ENCODE measurements at places on chromosomes 3 and 15. TPM values are rescaled to one million over a fixed set of nuclear protein-coding genes. Genes with fewer than 3 reads are reported as not detected.
A peak's percentile ranks its signal among the peaks of the same experiment; 100 is the strongest.

DNA sequence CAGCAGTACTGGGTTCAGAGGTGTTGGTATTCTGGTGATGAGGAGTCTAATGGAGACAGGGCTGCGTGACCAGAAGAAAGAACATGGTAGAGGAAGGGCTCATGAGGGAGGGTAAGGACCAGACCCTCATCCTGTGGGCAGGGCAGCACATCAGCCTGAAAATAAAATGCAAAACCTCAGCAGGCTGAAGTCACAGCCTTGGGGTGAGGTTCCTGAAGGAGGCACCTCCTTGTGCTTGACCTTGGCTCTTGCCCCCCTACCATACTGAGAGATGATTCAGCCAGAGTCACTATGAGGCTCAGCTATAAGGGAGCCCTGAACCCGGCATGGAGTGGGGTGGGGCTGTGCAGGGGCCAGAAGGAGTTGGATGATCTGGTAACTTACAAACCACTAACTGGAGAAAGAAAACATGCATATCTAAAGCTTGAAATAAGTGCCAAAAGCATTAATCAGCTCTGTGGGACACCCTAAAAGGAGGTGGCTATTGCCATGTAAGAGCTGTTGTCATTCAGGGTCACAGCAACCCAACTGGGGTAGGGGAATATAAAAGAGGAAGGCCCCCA lies 60.2 kb downstream of the CORO2B start:
- peak; percentile 17 for DNase-seq

- no peak for DNase-seq
Observed at GRCh38 chr3:135491491-135492205, 473.9 kb upstream of the PPP2R3A start.

RASGRP1 gene
- polyA plus RNA-seq, result 0.32 TPM

GRCh38 chr3:149472030-149472797 lies 2.3 kb upstream of the TM4SF4 start:
- peak; percentile 60 for DNase-seq

- no peak for DNase-seq
Observed at GRCh38 chr15:81111018-81111417, 23.1 kb upstream of the CFAP161 start.

DNA sequence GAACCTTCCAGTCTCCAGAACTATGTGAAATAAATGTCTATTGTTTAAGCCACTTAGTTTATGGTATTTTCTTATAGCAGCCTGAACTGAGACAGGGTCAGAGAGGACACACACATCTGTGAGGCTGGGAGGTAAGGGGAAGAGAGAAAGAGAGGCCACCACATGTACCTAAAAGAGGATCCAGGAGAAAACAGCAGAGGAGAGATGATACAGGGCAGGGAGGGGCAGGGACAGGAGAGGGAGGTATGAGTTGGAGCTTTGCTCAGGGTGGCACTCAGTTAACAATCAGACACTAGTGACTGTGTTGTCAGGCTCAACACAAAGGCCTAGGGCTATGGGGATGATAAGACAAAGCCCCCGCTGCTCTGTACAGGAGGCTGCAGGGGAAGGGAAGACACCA lies 17.6 kb downstream of the KIF9 start:
- DNase-seq, result no peak

GRCh38 chr3:58798312-58798711 lies 131.7 kb upstream of the FAM3D start:
- no peak for DNase-seq

GRCh38 chr3:46049093-46049492 lies 21.8 kb upstream of the XCR1 start:
- DNase-seq, result no peak

ECE2 gene
- not detected for polyA plus RNA-seq

GRCh38 chr3:174101244-174101643 lies 703.7 kb downstream of the NLGN1 start:
- DNase-seq, result no peak

IGF1R gene
- 17.8 TPM for polyA plus RNA-seq

CLDN18 gene
- 0.35 TPM for polyA plus RNA-seq

DNA sequence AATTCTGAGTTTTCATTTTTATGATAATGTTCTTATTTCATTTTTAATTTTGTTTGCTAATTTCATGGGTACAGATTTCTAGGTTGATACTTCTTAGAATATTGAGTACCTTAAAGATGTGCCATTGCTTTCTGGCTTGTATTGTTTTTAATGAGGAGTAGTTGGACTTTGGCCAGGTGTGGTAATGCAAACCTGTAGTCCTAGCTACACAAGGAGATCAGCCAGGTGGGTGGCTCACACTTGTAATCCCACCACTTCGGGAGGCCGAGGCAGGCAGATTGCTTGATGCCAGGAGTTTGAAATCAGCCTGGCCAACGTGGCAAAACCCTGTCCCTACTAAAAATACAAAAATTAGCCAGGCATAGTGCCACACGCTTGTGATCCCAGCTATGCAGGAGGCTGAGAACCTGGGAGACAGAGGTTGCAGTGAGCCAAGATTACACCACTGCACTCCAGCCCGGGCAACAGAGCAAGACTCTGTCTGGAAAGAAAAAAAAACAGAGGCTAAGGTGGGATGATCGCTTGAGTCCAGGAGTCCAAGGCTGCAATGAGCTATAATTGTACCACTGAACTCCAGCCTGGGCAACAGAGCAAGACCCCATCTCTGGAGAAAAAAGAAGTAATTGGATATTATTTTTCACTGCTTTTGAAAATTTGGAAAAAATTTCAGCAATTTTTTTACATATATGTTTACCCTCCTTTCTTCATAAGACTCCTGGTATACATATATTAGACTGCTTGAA lies 198.0 kb downstream of the ALCAM start:
- no peak for DNase-seq

GRCh38 chr15:70801109-70801508 lies 37.8 kb upstream of the UACA start:
- no peak for DNase-seq

CD200R1 gene
- 1.5 TPM for polyA plus RNA-seq

DNA sequence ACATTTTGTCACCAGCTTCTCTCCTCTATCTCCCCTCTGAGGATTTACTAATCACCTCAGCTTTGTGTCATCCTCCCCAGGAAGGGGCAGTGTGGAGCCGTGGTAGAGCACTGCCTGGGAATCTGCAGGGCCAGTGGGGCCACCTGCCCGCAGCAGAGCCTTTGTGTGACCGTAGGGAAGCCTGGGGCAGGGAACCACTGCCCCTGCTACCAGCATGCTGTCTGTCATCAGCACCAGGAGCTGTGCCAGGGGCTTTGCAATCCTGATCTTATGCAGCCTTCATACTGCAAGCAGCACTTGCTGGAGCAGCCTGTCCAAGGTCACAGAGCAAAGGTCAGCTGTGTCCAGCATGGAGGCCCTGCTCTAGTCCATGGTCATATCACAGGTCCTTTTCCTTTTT lies 170.2 kb upstream of the IL12A start:
- DNase-seq, result no peak

DNA sequence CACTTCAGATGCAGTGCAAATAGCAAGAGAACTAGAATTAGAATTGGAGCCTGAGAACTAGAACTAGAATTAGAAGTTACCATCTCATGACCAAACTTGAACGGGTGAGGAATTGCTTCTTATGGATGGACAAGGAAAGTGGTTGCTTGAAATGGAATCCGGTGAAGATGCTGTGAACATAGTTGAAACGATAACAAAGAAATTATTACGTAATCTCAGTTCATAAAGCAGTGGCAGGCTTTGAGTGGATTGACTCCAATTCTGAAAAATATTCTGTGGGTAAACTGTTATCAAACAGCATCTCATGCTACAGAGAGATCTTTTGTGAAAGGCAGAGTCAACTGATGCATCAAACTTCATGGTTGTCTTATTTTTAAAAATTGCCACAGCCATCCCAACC lies 48.0 kb upstream of the GSK3B start:
- no peak for DNase-seq

- no peak for DNase-seq
Observed at GRCh38 chr3:18872466-18872865, 275.8 kb upstream of the KCNH8 start.

DNA sequence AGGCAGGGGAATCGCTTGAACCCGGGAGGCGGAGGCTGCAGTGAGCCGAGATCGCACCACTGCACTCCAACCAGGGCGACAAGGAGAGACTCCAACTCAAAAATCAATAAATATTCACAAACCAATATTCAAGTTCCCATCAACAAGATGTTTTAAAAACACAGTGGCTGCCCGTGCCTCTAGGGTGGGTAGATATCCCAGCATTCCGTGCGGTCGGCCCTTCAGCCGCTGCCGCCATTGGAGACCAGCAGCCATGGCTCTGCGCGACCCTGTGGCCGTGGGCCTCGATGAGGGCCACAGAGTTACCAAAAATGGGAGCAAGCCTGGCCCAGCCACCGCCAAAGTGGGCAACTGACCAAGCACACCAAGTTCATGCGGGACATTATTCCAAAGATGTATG lies 6.7 kb downstream of the ULK4 start:
- DNase-seq, result no peak

LRCH3 gene
- 32.0 TPM for polyA plus RNA-seq

GRCh38 chr3:54773271-54773670 lies 154.6 kb downstream of the LRTM1 start:
- DNase-seq, result no peak

DNA sequence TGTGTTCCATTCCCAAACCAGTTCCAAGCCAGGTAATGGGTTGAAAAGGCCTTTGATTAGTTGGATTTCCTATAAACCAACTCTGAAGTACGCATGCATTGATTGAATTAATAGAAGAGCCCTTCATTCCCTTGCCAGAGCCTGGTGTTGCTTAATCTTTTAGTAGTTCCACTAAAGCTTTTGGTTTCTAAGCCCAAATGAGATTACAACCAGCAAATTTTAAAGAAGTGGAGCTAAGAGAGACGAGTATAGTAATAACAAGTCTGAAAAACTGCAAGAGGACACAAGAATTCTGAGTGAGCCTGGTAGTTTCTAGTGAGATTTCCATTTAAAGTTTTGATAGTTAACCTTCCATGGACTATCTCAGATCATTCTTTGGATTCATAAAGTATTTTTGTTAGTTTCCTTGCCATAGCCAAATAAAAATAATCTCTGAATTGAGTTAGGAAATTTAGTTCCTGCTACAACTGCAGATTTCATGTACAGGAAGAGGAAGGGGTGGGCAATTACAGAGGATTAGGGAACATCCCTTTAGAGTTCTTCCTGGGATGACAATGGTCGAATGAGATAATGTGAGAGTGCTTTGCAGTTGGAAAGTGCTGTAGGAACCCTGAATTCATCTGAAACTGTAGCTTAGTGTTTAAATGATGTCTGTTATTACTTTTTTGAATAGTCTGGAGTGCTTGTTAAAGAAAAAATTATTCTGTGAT lies 136.8 kb downstream of the FNDC3B start:
- no peak for DNase-seq

- no peak for DNase-seq
Observed at GRCh38 chr15:94099574-94099960, 131.8 kb upstream of the MCTP2 start.

Measured in muscle of back (tissue), 13 donors.